ENCODE measurements at places on chromosomes 3 and 15.

- DNase-seq, result no peak
These were observed 6.4 kb upstream of the CCDC33 start for GRCh38 chr15:74229686-74230085.

DNA sequence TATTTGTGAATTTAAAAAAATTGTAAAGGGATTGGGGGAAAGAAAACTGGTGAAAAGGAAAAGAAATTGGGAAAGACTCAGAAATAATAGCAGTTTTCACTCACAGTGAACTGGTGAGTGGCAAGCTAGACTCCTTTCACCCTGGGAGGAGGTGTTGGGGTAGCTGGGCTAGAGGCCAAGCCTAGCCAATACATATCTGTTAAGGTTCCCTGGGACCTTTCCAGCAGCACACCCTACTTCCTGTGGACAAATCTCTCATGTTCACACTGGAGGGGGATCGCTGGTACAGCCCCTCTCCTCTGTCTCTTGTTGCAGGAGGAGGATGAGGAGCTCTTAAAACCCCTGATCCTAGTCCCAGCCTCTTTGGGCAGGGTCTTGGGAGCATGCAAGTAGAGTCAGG lies 3.7 kb upstream of the RPP25 start:
- DNase-seq, result no peak

- no peak for DNase-seq
These were observed 6.0 kb downstream of the SSR3 start for GRCh38 chr3:156548902-156549301.

DNA sequence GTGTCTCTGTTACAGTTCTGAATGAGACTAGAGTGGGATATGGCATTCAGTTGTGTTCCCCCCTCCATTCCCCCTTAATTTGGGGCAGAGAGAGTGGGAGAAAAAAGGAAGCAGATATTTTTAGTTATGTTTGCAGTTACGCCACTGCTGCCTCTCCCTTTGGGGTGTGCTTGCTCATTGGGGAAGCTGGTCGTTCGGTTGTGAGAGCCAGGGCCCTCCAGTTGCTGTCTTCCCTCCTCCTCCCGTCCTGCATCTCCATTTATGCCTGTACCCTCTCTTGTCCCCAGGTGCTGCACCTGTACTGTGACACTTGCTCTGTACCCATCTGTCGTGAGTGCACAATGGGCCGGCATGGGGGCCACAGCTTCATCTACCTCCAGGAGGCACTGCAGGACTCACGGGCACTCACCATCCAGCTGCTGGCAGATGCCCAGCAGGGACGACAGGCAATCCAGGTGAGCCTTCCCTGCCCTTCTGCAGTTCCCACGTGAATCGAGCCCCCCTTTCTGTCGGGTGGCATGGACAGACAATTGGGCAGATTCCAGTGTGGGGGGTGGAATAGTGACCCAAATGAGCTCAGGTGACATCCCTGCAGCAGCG lies 55.8 kb downstream of the TRIM71 start:
- no peak for DNase-seq

DNA sequence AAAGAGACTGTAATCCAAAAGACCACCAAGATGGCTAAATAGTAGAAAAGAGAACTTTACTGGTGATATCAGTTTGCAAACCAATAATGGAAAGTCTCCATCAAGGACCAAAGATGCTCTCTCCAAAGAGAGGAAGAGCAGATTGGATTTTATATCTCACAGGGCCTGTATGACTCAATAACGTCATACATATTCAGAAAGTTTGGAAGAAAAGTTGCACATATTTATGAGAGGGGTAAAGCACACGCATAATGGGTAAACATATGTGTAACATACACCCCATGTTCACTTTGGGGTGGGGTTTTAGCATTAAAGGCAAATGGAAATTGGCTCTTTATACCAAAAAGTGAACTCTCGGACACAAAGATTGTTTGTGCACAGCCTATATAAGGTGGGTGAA lies 274.5 kb upstream of the POU1F1 start:
- DNase-seq, result no peak

GRCh38 chr3:153209596-153209995 lies 47.6 kb downstream of the RAP2B start:
- DNase-seq, result no peak

- no peak for DNase-seq
These were observed 29.8 kb upstream of the MB21D2 start for GRCh38 chr3:192947421-192947820.

DNA sequence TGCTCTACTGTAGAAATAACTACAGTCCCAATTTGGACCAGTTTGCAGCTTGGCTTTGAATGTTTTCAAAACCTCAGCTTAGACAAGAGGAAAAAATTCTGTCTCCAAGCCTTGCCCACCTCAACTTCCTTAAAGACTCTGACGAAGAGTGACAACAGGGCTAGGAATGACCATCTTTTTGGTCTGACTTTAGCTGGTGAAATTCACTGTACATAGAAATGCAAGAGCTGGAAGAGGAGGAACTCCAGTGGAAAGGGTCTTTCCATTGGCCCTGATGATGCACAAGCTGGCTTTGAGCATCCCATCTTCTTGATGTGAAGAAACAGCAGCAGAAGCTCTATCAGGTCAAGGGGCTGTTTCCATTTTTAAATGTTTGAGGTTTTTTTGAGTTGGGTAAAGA lies 22.7 kb upstream of the SH3BP5 start:
- no peak for DNase-seq

DNA sequence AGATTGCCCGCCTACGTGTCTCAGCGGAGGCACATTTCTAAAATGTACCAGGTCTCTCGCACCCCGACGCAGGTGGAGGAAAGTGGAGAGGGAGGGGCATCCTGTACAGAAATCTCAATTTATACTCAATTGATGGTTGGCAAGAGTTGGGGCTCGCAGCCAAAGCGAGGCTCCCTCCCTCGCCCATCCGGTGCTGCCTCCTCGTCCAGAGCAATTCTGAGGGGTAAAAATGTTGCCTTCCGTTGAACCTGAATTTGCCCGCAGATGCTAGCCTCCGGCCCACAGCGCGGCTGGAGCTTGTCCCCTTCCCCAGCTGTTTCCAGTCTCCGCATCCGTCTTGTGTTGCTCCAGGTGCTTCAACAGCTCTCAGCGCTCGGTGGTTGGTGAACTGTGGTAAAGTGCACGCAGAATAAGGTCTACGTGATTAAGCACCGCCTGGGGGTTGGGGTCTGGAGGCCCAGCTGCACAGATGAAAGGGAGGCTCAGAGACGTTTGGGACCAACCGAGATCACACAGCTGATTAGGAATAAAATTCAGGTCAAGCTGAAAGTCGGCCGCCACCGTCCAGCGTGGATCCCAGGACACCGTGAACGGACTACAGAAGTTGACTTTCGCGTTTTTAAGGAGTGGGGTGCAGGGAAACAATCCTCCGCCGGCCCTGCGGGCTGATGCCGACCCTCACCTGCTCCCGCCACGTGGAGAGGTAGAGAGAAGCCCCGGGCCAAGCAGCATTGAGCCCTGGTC lies 846 bp upstream of the POLG start:
- no peak for DNase-seq

GRCh38 chr3:108320746-108321350 lies 24.5 kb downstream of the HHLA2 start:
- no peak for DNase-seq

DNA sequence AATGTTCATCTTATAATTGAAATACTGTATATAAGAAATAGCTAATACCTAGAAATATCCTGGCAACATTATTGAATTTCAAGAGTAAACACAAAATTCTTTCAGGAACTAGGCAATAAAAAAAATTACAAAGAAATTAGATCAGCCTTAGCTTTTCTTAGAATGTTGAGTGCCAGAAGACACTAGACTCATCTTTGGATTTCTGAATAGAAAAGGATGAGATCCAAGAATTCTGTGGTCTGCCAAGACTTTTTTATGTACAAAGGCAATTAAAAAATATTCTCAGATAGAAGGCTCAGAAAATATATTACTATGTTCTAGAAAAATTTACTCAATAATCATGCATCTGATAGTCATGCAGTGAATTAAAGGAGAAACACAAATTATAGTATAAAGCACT lies 294.5 kb upstream of the CDIN1 start:
- no peak for DNase-seq

DNA sequence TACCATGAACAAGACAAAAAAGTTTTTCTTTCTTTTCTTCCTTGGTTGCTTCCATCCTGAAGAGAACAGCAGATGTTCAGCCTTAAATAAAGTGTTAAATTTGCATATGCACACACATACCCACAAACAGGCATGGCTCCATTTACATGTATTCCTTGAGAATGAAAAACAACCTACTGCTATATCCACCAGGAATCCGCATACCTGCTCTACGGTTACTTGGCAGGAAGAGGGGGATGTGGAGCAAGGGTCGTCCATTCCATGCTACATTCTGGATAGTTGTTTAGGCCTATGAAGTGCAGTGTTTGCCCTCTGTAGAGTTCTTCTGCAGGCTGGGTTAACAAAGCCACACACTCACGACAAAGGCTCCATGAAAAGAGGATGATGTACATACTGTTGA lies 322.8 kb downstream of the KCNH8 start:
- DNase-seq, result no peak

- no peak for DNase-seq
These were observed 134.1 kb downstream of the PDZRN3 start for GRCh38 chr3:73490453-73491286.

DNA sequence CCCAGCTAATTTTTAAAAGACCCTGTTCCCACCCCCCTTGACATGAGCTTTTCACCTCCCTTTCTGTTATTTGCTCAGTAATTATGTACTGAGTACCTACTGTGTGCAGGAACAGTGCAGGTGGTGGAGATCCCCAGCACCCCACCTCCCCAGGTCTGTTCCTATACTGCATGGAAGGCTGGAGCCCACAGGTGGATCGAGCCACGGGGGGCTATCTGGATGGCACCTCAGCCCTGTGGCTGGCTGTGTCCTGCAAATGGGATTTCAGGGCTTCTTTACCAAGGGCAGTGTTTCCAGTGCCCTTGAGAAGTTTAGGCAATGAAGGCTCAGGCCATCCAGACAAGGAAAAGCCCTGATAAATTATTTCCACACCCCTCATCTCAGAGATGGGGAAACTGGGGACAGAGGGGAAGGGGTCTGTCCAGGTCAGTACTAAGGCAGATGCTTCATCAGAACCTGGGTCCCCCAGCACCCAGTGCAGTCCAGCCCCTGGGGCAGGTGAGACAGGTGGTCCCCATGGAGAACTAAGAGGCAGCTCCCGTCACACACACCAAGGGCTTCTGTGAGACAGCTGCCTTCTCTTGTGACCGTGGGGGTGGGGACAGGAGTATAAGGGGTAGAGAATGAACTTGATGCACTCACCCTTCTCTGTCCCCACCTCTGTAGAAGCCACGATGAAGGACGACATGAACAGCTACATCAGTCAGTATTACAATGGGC lies 109.6 kb downstream of the ETFA start:
- DNase-seq, result no peak

- no peak for DNase-seq
These were observed 147.5 kb upstream of the PFN2 start for GRCh38 chr3:150118219-150118618.

DNA sequence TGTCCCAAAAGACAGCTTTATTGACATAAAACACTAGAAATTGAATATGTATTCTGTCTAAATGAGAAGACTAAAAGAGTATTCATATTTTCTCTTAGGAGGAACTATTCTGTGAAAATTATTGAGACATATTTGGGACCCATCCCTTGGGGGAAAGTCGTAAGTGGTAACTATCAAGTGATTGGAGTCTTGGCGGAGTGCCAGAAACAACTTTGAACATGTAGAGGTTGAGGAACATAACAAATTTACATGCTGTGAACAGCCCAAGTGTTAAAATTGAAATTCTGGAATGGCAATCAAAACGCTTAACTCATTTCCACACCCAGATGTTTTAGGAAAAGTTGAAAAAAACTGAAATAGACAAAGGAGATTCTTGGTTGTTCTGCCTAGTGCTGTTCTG lies 1034.6 kb downstream of the NSUN3 start:
- DNase-seq, result no peak

DNA sequence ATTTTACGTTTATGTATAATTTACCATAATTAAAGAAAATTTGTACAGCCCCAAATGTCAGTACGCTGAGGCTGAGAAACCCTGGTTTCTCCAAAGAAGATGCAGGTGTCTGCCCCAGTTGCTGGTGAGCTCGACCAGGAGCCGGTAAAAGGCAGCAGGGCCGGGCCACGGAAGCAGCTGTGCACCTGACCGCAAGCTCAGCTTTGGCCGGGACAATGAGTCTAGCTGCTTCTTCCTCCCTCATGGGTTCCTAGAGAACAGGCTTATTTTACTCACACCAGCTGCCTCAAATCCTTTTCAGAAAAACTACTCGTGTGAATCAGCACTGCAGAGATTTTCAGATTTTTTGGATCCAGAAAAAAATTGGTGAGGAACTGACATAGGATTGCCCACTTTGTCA lies 18.0 kb upstream of the ZXDC start:
- DNase-seq, result no peak

- no peak for DNase-seq
These were observed 1.5 kb downstream of the ITPKA start for GRCh38 chr15:41494922-41495735.

DNA sequence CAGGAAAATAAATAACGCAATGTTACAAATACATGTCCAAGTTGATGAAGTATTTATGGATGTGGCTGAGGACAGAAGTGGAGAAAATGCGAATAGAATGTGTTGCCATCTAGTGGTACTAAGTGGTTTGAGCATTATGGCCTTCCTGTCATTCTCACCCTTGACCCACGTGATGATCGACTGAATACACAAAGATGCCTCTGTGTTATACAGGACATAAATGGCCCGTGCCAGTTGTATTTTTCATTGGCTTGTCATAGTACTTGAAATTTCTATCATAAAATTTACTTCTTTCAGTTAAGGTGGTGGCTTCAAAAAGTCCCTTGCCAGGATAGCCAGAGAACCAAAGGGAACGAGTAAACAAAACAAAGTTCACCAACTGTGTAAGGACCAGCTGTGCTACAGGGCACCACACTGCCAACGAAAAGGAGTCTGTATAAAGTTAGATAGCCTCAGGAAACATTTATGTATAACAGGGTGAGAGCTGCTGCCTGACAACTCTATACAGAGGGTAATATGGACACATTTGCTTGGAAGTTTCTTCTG lies 103.7 kb downstream of the MYH15 start:
- DNase-seq, result no peak

DNA sequence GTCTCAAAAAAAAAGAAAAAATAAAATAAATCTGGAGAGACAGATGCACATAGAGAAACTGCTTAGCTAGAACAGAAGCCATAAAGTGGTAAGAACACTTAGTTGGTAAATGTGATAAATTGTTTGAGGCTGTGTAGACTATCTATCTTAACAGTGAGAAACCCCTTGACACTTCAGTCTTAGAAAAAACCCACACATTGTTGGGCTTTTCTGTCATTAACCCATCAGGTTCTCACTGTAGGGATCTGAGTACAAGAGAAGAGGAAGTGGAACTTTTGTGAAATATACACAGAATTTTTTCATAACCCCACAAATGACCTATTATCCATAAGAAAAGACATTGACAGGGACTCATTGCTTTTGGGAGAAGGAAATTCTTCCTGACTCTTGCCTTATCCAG lies 24.4 kb downstream of the TP63 start:
- no peak for DNase-seq

DNA sequence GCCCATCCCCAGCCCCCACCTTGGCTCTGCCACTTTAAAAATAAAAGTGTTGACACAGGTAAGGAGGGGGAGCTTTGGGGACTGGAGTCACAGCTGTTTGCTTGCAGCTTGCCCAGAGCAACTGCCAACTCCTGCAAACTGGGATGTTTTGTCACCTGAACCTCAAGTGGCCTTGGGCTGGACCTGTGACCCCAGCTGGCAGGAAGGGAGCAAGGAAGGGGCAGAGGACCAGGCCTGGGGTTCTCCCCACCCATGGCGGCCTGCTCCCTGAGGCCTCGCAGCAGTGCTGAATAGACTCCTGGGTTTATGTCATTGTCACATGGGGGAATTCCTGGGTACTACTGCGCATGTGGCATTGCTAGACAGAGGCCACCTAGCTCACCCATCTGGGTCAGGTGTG lies 246.9 kb upstream of the TLE3 start:
- no peak for DNase-seq
